ENCODE measurements at places on chromosomes 11 and 22.

DNA sequence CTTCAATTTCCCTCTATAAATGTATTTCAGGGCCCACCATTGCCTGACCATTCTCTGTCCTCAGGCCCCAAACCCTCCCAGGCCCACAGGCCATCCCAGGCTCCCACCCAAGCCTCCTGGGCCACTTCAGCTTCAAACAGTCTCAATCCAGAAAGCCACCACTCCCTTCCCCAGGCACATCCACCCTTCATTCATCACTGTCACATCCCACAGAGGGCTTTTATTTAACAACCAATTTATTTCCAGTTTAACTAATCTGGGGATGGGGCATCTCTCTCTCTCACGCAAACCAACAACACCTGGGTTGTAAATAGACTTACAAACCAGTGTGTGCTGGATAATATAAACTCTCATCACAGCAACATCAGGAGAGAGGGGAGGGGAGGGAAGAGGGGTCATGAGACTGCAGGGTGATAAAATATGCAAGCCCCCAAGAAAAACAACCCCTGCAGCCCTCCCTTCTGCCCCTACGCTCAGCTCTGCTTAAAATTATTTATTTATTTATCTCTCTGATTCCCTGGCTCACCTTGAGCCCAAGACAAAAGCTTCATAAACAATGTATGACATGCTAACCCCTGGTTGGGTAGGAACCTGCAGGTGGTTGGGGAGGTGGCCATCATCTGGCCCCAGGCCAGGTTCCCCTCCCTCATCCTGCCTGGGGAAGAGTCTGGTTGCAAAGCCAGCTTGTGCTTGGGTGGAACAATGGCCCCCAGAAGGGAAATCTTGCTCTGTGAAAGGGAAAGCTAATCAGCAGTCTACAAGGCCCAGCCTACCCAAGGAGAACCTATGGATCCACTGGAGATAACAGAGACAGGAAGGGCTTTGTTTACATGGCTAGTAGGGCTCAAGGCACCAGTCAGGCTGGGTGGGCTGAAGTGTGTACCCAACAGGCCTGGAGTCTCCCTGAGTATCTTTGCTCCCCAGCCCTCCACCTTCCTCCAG is 359.2 kb downstream of the BUD13 start:
- DNase-seq: no peak

- no peak for DNase-seq
Measured at GRCh38 chr11:17475666-17476316, 854 bp downstream of the ABCC8 start.

DNA sequence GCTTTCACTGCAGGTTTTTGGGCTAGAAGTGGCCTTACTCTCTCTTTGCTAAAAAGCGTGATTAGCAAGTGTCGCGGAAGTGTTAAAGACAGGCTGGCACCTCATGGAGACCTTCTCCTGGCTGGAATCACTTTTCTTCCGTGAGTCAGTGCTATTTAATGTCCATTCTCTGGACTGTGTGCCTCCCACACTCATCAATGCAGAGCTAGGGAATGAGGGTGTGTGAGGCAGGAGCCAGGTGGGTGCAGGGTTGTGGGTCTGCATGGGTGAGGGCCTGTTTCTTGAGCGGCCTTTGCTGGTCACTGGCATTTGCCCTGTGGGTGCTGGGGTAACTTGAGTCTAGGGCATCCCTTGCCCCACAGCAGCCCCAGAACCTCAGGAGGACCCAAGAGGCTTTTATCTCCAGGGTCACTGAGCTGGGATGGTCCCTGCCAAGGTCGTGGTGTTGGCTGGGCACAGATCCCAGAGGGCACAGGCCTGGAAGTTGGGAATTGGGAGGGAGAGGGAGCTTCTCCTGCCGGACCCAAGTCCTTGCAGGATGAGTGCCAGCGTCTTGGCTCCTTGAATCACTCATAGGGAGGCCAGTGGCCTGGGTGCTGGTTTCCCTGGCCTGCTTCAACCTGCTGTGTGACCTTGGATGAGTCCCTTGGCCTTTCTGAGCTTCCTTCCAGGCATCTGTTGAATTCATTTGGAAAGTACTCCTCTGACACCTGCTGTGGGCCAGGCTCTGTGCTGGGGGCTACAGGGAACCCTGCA is 30.0 kb downstream of the KIAA1671 start:
- no peak for DNase-seq

- DNase-seq: no peak
Measured at GRCh38 chr22:40679249-40679963, at the start of gene MCHR1. MCHR1 (plus strand) TSS chr22:40679484; CDS start chr22:40679653, 169 bp downstream.

- no peak for DNase-seq
Measured at GRCh38 chr11:125163431-125164063, 1.0 kb upstream of the PKNOX2 start.

GRCh38 chr11:15909937-15910598 is 446.3 kb downstream of the SOX6 start:
- DNase-seq: no peak

- no peak for DNase-seq
Measured at GRCh38 chr11:115895594-115895993, 391.4 kb upstream of the CADM1 start.

DNA sequence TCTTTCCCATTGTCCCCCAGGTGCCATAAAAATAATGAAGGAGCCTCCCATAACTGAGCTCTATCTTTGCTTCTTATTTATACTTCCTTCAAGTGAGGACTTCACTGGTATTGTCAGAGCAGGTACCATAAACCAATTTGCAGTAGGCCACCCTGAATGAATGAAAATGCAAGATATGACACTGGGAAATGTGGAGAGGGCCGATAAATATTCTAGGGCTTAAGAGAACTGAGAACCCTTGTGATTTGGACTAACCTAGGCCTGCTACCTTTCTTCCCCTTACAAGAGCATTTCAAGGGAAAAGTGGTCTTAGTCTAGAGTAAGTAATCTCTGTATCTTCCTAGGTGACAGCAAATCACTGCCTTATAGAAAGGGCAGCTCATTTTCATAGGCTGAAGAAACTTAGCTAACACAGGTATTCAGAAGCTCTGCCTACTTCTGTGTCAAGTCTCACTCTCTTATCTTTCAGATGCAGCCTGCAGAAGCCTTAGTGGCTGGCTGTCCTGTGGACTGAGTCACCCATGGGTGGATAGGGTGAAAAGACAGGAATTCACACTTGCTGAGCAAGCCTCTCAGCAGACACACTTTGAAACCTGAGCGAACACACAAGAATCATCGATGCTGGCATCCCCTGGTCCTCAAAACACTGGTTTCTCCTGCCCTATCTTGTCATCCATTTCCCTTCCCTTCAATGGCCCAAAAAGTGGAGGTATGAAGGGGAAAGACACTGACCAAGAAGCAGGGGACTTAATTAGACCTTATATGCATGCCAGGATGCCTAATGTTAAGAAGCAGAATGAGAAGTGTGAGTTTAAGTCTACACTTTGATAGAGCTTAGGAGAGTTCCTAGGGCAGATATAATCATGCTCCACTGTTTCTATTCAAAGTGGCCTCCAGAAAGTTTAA is 15.2 kb downstream of the NRIP3 start:
- DNase-seq: no peak

- DNase-seq: no peak
Measured at GRCh38 chr11:75664389-75664788, 4.4 kb downstream of the MAP6 start.

DNA sequence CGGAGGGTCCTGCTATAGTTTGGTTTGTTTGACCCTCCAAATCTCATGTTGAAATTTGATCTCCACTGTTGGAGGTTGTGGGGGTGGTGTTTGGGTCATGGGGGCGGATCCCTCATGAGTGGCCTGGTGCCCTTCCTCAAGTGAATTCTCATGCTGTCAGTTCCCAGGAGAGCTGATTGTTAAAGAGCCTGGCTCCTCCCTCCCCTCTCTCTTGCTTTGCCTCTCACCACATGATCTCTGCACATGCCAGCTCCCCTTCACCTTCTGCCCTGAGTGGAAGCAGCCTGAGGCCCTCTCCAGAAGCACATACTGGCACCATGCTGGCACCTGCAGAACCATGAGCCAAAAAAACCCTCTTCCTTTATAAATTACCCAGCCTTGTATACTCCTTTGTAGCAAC is 7.1 kb downstream of the TSPAN18 start:
- no peak for DNase-seq

GRCh38 chr11:94877443-94878200 is 95.7 kb downstream of the CWC15 start:
- no peak for DNase-seq

- DNase-seq: no peak
Measured at GRCh38 chr11:17076517-17077239, 789 bp downstream of the RPS13 start.

GRCh38 chr11:63931045-63931444 is 7.8 kb upstream of the NAA40 start:
- no peak for DNase-seq

- no peak for DNase-seq
Measured at GRCh38 chr11:43579919-43580276, 100.6 kb upstream of the HSD17B12 start.

DNA sequence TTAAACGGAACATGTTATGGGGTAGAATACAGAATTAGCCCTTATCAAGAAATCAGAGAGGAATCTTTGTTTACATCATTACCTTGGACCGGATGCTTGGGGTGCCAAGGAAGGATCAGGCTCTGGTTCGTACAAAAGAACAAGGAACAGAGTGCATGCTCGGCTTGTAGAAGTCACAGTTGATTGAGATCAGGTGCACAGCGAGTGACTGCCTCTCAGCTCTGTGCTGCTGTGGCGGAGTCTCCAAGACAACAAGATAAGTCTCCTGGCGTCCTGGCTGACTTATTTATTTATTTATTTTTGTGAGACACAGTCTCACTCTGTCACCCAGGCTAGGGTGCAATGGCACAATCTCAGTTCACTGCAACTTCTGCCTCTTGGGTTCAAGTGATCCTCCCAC is 31.8 kb downstream of the GLB1L2 start:
- no peak for DNase-seq

- DNase-seq: no peak
Measured at GRCh38 chr11:78112582-78113275, 26.7 kb downstream of the ALG8 start.

GRCh38 chr11:121654843-121655536 is 202.2 kb upstream of the SORL1-AS1 start:
- DNase-seq: no peak

DNA sequence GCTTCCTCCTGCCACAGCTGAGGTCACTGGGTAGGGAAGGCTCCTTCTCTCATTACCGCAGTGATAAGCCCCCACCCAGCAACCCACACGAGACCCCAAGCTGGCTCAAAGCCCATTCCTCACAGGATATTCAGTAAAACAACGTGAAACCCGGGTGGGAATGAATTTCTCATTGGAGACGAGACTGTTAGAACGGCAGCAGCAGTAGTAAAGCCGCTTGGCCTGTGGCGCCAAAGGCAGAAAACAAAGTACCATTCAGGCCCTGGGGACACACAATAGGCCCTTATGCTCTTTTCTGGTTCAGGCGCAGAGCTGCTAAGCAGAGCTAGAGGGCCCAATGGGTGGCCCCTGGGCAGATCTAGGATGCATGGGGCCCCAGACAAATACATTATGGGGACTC is 45.3 kb downstream of the PC start:
- DNase-seq: no peak

GRCh38 chr11:65928667-65929066 is 9.4 kb downstream of the DRAP1 start:
- DNase-seq: peak; percentile 50

GRCh38 chr11:65221026-65221425 is 39.3 kb downstream of the CAPN1 start:
- DNase-seq: no peak

GRCh38 chr11:128190312-128190711 is 397.0 kb downstream of the ETS1 start:
- no peak for DNase-seq

DNA sequence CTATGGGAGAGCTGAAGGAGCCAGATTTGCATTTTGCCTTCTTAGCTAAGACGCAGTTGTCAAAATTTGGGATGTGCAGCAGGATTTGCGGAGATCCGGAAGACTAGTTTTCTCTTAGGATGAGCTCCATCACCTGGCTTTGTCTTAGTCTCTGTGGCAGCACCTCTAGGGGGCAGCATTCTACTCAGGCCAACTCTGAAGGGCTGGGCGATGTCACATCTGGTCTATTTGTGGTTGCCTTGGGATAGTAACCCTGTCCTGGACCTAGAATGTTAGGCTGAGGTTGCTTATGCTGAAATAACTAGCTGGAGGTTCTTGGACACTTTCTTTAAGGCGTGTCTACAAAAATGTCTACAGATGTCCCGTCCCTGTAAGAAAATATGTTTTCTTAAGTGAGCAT is 116.2 kb downstream of the FAT3 start:
- DNase-seq: no peak

DNA sequence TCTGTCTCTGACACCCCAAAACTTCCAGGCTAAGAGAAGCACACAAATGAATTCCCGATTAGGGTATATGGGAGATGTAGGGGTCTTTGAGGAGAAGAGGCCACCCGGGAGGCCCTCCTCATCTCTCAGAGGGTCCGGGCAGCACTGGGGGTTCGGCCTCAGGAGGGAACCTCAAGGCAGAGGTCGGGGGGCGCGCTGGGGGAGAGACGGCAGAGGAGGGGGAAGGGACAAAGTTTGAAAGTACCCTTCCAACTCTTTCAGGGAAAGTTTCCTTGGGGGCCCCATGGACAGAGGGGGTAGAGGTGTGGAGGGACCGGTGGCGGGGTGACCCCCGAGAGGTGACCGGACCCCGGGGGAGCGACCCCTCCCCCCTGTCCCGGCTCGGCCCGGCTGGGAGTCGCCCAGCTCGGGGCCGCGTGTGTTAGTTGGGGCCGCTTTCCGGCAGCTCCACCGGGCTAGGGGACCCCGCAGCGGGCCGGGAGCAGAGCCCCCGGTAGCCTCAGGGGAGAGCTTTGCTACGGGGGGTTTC is 3.3 kb upstream of the GCAT start:
- DNase-seq: no peak

DNA sequence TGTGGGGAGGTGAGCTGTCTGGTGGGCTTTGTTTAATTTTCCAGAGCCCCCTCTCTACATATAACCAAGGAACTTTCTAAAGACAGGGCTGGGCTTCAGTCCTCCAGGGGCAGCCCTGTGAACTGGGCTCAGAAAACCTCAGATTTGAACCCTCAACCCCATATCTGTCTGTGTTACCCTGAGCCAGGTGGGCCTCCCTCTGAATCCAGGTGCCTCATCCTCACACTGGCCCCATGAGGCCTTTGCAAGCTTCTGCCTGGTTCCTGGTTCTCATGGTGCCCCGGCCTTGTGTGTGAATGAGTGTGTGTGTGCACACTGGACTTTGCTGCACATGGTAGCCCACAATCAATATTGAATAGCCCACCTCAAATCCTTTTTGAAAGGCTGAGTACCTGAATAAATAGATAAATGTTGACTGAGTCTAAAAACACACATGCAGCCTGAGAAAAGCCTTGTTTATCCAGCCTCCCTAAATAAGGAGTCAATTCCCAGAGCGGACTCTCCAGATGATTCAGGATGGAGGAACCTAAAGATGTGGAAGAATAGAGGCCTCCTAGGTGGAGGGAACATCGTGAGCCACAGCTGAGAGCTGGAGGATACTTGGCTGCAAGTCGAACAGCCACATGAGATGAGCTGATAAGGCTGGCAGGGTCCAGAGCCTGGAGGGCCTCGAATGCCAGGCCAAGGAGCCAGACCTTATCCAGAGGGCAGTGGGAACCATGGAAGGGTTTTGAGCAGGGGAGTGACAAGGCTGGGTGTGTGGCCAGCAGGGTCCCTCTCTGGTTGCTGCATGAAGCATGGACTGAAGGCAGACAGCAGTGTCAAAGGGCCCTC is 28.1 kb upstream of the P2RY2 start:
- no peak for DNase-seq

- DNase-seq: no peak
Measured at GRCh38 chr22:43476341-43476740, 64.5 kb downstream of the MPPED1 start.

- peak; percentile 94 for DNase-seq
Measured at GRCh38 chr11:65477149-65477965, 21.5 kb upstream of the MALAT1 start.

GRCh38 chr22:45535290-45535689 is 32.6 kb downstream of the FBLN1 start:
- DNase-seq: no peak

Data from MM.1S (cell line).